Neural crest cell (in vitro differentiated cells): ENCODE measurements at places on chromosomes 11 and 22.

GRCh38 chr11:41245704-41246398, 213.6 kb downstream of the LRRC4C start:
- DNase-seq: no peak

- DNase-seq: no peak
Observed at GRCh38 chr11:77374108-77374507, 72.6 kb upstream of the GDPD4 start.

DNA sequence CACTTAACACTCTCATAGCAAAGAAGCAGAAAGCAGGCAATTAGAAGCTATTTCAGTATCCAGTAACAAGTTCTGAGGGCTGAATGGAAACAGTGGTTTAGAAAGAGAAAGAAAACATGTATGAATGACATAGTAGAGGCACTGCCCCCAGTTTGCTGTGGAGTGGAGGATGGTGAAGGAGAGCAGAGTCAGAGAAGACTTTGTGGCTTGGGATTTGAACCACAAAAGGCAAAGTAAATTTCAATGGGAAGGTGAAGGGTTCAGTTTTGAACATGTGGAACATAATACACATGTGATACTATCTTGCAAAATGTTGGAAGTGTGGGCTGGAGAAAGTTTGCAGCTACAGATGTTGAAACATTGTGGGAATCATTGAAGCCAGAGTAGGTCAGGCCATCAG, 81.4 kb downstream of the SNX19 start:
- no peak for DNase-seq

- no peak for DNase-seq
Observed at GRCh38 chr11:46216019-46216764, 61.3 kb upstream of the CREB3L1 start.

DNA sequence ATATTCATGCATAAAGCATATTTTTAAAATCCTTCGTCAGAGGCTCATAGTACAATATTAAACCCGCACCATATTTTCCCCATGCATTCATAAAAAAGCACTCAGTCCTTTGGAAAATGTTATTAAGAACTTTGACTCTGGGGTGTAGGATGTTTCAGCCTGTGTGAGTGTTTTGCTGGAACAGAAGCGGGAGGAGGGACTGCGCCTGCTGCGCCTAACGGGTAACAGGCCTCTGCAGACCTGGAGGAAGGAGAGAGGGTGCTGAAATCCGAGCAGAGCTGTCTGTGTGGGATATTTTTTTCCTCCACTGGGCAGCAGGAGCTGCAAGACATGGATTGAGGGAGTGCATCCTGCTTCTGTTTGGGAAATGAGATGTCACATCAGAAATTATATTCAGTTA, 483.0 kb downstream of the BRD1 start:
- DNase-seq: no peak

DNA sequence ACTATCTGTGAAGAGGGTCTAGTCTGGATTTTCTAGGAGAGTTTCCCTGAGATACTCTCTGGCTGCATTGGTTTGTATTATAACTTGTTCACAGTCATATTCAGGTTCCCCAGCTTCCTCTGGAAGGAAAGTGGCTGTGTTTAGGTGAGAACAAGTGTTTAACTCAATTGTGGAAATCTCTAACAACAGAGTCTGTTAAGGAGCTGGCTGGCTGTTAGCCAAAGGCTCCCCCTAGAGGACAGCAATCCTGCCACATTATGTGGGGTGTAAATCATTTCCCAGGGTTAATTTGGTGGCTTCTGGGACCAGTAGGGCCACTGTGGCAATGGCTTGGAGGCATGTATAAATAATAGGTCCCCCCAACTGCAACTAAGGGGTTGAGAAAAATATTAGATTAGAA, 18.4 kb downstream of the MS4A6E start:
- DNase-seq: peak; percentile 20

GRCh38 chr11:21321072-21321471, 651.7 kb downstream of the NELL1 start:
- no peak for DNase-seq

- no peak for DNase-seq
Observed at GRCh38 chr11:66419825-66420224, 1.0 kb upstream of the NPAS4 start.

DNA sequence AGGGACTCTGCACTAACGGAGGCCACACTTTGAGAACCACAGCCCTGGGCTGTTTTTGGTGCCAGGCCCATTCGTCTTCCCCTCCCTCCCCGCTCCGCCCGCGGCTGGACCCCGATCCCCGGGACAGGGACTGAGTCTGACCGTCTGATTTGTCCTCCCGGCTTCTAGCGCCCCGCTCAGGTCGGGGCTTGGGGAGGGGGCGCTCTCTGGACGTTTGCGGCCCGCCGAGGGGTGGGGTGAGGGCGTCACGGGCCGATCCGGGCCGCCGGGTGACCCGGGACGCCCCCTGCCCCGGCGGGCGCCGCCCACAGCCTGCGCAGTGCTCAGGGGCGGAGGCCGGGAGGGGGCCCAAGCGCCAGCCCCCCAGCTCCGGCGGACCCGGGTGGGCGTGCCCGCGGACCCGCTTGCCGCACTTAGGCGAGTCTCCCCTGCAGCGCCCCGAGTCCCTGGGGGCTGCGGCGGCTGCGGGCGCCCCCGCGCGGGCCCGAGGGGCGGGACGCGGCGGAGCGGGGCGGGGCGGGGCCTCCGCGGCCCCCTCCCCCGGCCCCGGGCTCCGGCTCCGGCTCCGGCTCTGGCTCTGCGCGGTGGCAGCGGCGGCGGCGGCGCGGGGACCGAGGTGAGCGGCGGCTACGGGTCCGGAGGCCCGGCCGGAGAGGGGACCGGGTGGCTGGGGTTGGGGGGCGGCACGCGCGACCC, 33.7 kb upstream of the PRR5 start:
- no peak for DNase-seq

DNA sequence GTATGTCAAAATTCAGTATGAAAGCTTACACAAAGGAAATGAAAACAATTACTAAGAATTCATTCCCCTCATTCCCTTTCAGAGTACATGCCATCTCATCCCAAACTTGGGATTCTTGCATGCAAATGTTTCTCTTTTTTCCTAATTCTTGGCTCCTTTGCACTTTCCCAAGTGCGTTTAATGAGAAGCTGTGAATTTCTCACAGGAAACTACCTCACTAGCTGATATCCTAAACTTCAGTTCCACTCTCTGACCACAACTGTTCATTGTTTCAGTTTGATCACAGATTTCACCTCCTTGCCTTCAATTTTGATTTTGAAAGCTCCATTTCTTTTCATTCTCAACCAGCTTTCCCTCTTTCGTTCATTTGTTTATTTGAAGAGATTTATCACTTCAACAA, 5.9 kb upstream of the ARL14EP start:
- no peak for DNase-seq

DNA sequence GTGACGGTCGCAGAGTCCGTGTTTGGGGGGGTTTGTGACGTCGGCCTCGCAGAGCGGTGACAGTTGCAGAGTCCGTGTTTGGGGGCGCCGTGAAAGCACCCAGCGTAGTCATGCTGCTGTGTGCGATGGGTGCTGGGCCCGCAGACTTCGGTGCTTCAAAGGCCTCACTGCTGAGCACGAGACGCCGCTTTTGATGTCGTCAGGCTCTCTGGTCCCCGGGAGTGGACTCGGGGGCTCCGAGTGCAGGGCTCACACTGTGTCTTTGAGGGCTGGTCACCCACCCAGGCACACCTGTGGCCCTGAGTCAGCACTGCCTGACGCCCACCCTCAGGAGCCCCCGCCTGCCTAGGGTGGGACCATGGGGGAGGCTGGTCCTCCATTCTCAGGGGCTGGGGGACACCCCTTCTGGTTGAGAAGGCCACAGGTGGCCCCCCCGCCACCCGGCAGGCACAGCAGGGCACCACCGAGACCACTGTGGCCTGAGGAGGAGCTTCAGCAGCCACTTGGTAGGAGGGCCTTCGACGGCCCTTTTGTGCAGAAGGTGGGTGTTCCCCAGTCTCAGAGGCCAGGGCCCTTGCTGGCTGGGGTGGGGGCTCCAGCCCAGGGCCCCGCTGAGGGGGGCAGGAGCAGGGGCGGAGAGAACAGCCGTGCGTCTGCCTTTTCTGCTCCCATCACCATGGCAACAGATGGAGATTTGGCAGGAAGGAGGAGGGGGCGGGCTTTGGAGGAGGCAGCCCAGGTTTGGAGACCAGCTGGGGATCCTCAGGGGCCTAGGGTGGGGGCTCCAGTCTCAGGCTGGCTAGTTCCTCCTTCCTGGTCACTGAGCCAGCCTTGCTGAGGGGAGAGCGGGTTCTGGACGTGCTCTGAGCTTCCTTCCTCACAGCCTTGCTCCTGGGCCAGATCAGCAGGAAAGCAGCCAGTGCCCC, 20.9 kb downstream of the BRSK2 start:
- DNase-seq: peak; percentile 30

DNA sequence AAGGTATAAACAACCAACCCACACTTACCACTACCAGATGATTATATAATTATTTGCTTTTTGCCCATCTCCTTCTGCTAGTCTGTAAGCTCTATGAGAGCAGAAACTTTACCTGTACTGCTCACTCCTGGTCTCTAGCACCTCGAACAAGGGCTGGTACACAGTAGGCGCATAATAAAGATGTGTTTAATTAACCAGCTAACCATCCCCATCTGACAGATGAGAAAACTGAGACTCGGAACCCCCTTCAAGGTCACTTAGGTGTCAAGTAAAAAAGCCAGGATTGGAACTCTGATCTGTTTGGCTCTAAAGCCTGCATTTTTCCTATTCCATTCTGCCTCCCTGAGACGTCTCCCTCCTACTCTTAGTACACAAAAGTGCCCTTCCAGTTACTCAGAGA, 370.3 kb downstream of the TENM4 start:
- DNase-seq: no peak

DNA sequence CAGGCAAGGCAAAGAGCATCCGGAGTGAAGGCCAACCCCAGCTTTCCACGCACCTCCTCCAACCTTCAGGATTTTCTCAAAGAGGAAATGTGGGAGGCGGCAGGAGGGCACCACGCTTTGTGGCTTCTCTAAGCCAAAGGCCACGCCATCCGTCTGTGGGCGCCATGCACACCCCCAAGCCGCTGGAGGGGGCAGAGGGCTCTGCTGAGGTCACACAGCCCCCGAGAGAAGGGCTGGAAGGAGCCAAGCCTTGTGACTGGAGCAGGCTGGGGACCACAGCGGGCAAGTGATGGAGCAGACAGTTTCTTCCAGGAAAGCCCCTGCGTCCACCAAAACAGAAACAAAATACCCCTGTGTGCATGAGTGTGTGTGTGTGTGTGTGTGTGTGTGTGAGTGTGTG, 527.4 kb downstream of the BRD1 start:
- DNase-seq: no peak

GRCh38 chr11:82701847-82702520, 31.7 kb downstream of the FAM181B start:
- peak; percentile 59 for DNase-seq

DNA sequence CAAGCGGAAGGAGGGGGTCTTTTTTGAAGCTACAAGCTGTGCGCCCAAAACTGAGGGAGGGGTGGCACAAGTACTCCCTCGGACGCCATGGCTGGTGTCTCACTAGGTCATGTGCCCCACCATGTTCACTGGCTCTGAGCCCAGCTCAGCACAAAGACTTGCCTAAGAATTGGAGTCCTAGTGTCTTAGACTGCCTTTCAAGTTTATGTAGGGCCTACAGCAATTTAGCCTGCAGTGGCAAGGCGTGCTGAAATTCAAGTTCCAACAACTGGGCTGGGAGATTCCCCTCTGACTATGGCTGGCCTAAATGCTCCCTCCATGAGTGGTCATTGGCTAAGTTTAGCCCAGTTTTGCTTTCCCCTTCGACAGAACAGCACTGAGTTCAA, 27.3 kb downstream of the FCHSD2 start:
- DNase-seq: no peak

GRCh38 chr11:112292188-112292587, 31.5 kb upstream of the PLET1 start:
- no peak for DNase-seq

GRCh38 chr22:34886391-34886790, 179.6 kb upstream of the ISX start:
- no peak for DNase-seq

GRCh38 chr11:98260983-98261382, 759.8 kb upstream of the CNTN5 start:
- DNase-seq: no peak

- DNase-seq: no peak
Observed at GRCh38 chr22:42275970-42276369, 5.5 kb upstream of the TCF20 start.

DNA sequence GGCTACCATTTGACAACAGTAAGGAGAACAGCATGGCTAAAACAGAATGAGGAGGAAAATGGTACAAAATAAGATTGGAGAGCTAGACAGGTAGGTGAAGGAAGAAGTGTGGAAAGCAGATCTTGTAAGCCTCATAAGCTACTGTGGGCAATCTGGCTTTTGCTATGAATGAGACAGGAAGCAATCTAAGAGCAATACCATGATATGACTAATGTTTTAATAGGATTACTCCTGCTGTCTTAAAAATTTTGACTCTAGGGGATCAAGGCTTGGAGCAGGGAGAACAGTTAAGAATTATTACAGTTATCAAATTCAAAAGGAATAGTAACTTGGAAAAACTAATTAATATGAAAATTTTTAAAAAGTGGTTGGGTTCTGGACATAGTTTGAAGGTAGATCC, 1166.0 kb upstream of the CCDC90B start:
- no peak for DNase-seq

DNA sequence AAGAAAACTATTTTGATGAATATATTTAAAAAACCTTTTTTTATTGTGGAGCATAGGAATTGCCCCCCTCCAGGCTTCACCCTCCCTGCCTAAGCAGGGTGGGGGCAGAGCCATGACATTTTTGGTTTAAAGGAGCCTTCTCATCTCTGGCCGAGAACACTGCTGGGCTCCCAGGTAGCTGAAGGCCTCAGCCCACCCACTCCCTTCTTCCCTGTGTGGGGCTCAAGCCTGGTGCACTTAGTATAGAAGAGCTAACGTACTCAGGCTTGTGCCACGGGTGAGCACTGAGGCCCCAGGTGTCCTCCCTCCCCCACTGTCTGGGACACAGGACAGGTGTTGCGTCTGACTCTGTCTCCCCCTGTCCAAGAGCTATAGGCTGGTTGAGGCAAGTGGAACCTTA, 2.2 kb upstream of the IL18BP start:
- no peak for DNase-seq

DNA sequence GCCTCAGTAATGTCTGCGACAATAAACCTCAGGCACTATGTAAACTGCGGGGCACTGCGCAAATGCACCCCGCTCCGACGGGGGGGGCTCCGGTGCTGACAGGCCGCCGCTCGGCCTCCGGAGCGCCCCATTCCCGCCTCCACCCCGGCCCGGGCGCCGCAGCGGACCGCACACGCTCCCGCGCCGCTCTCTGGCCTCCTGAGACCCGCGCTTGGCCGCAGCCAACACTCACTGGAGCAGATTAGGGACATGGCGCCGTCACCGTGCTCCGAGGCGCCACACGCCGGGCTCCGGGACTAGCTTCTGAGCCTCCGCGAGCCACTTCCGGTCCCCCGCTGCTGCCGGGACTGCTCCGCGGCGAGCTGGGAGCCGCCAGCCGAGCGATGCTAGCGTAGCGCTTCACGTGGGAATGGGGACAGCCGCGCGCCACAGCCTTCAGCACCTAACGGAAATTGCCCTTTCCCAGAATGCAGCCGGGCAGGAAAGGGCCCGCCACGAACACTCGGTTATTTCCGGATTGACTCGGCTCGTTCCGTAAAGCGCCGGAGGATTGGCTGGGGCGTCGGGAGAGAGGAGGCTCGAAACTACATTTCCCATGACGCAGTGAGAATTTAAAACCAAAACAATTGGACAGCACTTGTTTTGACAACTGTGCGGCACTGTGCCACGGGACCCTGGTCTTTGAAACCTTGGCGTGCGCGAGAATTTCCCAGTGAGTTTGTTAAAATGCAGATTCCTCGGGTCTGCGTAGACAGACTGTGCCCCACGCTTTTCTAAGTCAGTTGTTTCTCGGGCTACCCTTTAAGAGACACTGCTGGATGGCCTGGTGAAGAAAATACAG, at the start of gene PRPF19:
PRPF19 (minus strand) TSS at position 454 of the 841 bp plus-strand sequence; CDS start at position 251, 203 bp downstream.
- DNase-seq: peak; percentile 100

- DNase-seq: peak; percentile 8
Observed at GRCh38 chr11:19832086-19832750, 119.6 kb downstream of the NAV2 start.
